EH (cell line): ENCODE measurements at places on chromosomes 3 and 15.

GRCh38 chr3:194610689-194611088, 22.5 kb downstream of the TMEM44 start:
- DNase-seq, result no peak

- no peak for DNase-seq
Measured at GRCh38 chr3:190892395-190892902, 30.0 kb upstream of the GMNC start.

GRCh38 chr3:61769266-61769990, 208.1 kb downstream of the PTPRG start:
- no peak for DNase-seq

- no peak for DNase-seq
Measured at GRCh38 chr3:186724911-186725310, 7.8 kb downstream of the KNG1 start.

DNA sequence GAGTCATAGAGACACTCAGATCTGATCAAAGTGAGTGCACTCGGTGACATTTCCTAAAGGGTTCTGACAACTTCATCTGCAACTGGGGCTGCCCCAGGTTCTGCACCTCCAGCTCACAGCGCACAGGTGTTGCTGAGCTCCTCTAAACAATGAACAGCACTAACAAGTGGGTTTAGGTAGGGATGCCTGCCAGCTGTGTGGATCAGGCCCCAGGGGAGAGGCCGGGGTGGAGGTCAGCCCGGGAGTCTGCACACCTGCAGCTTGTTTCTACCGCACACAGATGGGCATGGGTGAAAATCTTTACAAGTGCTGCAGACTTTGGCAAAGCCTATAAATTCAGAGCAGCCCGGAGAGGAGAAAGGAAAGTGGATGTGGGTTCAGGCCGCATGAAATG, 355 bp downstream of the FBXW12 start:
- no peak for DNase-seq

GRCh38 chr3:179655236-179655635, 2.4 kb downstream of the USP13 start:
- no peak for DNase-seq

GRCh38 chr3:77931255-77932009, 891.5 kb downstream of the ROBO2 start:
- no peak for DNase-seq

DNA sequence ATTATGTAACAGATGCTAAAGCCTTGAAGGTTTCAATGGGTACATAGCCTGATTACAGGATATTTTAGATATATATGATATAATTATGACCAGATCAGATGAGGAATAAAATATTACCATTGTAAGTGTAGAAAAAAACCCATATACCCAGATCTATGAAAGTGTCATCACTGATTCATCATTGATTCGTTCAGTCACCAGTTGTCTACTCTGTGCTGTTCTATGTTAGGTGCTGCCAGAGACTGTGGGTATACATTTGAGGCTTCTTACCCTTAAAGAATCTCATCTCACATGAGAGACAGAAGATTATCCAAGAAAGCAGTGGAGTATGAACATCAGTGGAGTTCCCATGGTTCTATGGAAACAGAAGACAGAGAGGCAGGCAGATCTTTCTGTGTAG, 92.2 kb downstream of the MBNL1 start:
- no peak for DNase-seq

GRCh38 chr3:107062787-107063186, 314.5 kb upstream of the CCDC54 start:
- peak; percentile 53 for DNase-seq

- no peak for DNase-seq
Measured at GRCh38 chr3:4061195-4061594, 242.0 kb upstream of the SETMAR start.

- no peak for DNase-seq
Measured at GRCh38 chr15:69713726-69714559, 261.3 kb downstream of the RPLP1 start.

- DNase-seq, result peak; percentile 86
Measured at GRCh38 chr3:174016186-174016585, 618.6 kb downstream of the NLGN1 start.

DNA sequence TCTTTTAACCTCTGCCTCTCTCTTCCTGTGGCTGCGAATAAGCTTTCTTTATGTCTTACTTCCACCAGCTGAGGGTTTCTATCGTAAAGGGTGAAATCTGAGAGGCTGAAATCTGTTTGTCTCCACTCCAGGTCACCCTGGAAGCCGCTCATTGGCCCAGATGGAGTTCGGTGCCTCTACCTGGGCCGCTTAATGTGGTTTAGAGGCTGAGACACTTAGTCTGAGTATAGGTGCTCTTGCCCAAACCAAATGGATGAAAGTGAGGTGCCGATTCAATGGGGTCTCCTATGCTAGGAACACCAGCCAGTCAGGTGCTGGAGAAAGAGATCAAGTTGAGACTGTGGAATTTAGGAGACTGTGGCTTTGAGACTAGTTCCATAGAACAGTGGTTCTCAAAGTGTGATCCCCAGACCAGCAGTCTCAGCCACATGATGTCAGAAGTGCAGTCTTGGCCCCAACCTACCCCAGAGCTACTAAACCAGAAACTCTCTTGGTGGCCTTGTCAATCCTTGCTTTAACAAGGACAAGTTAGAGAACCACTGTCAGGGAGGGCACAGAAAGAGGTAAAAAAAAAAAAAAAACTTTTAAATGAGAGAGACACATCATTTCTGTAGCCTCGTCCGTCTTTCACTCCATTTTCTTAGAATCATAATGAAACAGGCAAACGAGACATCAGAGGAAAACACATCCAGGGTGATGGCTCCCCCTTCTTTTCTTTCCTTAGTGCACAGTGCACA, 54.9 kb upstream of the CCR2 start:
- DNase-seq, result no peak

DNA sequence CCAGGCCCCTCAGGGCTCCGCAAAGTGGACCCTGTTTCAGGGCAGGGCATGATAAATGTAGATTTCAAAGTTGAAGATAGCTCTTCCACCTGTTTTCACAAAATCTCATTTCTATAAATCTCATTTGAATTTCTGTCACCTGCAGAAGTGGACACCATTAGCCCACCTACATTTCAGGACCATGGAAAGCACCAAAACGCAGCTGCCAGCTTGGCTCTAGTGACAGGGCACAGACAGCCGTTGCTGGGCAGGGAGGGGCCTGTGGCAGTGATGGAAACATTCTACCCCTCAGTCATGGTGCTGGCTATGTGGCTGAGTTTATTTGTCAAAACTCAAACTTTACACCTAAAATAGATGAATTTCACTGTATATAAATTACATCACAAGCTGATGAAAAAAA, 40.4 kb downstream of the PRR23E start:
- peak; percentile 32 for DNase-seq

GRCh38 chr3:71628522-71628921, 45.0 kb upstream of the FOXP1 start:
- DNase-seq, result no peak

- no peak for DNase-seq
Measured at GRCh38 chr3:33047842-33048834, 48.8 kb downstream of the GLB1 start.

- peak; percentile 46 for DNase-seq
Measured at GRCh38 chr3:29381595-29381994, 100.7 kb downstream of the RBMS3 start.

DNA sequence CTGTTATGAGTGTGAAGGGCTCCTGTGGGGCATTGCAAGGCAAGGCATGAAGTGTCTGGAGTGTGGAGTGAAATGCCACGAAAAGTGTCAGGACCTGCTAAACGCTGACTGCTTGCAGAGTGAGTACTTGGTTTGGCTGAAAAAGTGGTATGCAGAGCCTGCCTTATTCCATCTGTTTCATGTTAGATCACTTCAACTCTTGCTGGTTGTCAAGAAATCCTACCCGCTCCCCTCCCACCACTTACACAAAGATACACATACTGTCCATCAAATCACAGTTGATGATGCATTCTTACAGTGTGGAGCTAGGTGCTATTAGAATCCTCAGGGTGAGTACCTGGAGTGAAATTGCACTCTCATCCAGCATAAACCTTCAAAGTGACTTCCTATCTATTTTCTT, 272.1 kb downstream of the UNC13C start:
- DNase-seq, result no peak

DNA sequence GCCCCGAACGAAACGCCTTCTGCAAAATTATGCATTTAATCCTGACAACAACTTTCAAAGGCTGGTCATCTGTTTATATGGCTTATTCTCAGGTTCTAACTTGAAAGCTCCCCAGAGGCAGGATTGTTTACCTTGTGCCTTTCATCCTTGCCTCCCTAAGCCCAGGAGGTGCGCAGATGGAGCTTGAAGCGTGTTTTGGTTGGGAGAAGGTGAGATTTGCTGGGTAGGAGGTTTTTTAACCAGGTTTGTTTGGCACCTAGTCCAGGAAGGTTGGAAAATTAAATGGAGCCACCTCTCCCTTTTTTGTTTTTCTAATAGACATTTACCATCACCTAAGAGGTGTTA, 675 bp downstream of the TSEN2 start:
- DNase-seq, result no peak

GRCh38 chr15:77004189-77004588, 9.3 kb downstream of the PSTPIP1 start:
- no peak for DNase-seq

DNA sequence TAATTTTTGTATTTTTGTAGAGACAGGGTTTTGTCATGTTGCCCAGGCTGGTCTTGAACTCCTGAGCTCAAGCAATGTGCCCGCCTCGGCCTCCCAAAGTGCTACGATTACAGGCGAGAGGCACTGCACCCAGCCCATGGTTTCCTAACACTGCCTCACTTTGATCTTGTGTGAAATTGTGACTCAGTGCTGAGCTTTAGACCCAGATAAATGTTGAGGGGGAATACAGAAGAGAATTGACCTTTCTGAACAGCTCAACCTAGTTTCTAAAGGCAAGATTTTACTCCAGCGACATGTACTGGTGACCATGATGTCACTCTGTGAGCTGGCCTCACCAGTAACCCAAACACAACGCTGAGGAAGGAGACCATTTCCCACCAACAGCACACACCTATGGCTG, 73.5 kb downstream of the ATP1B3 start:
- DNase-seq, result no peak

DNA sequence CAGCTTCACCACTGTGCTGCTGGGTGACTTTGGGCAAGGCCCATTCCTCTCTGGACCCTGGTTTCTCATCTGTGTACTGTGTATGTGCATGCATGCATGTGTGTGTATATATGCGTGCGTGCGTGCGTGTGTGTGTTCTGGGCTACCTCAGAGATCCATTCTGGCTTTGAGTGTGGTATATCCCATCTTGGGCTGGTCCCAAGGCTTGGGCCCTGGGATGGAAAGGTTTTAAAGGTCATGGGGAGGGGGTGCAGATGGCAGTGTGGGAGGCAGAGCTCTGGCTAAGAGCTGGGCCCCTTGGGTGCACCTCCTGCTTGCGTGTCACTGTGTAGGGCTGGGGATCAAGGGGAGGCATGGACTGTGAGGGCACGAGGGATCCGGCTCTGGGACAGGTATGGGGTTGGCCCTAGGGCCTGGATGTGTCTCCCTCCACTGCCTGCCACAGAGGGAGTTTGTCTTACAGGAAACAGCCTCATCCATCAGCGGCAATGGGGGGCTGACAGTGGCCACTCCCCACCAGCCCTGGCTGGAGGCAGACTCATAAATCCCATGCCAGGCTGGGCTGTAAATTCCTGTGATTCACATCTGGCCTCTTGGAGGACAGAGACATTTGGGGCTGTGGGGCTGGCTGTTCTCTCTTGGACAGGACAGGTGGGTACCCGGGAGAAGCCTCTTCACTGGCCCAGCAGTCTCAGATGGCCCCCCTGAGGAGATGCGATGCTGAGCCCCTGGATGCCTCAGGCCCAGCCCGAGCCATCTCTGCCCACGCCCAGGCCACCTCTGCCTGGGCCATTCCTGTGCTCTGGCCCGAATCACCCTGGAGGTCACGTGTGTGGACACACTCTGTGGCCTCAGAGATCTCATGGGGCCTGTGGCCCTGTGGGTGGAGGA, 21.4 kb upstream of the CSPG4 start:
- DNase-seq, result peak; percentile 34

DNA sequence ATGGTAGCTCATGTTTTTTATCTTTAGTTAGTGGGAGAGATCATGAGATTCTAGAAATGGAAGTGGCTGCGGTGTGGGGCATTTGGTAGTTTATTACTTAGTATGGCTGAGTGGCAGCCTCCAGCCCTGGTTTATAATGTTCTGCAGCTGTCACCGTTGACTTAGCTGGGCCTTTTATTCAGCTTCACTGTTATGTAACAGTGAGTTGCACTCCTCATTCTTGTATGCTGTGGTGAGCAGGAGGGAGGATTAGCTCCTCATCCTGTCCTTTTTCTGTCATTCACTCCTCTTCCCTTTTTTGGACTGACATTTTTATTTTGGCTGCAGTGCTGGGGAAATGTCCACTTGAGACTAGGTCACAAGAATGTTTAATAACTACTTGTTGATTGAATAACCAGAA, 29.5 kb downstream of the RAD54L2 start:
- DNase-seq, result peak; percentile 10

- no peak for DNase-seq
Measured at GRCh38 chr3:122640437-122640999, 40.1 kb upstream of the PARP14 start.

DNA sequence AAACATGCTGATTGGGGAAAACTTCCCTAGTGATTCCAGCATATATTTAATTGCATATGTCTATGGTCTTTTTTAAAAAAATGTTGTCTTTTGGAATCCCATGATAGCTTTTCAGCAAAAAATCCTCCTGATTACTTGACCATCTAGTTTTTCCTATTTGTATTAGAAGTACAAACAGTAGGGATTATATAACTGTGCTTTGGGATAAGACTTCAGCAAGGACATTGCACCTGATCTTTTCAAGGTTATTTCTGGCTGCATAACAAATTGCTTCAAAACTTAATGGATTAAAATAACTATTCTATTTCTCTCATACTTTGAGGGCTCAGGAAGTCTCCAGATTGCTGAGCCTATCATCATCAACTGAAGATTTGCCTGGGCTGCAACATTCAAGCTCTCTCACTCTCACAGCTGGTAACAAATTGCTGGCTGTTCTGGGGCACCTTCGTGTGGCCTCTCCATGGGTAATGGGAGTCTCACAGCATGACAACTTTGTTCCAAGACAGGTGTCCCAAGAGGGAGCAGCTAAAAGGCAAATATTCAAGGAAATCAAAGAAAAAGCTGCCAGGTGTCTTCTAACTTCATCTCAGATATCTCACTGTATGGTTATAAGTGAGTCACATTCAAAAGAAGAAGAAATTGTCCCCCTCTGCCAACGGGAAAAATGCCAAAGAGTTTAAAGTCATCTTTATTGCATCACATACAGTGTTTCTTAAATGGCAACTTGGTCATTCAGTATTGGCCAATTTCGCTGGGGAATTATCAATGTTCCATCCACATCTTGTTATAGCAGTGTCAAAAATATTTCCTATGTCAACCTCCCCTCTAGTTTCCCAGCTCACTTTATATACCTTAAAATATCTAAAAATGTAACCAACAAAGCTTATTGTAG, 644.5 kb upstream of the GRM7 start:
- no peak for DNase-seq
